ENCODE measurements at places on chromosomes 5 and 9.

DNA sequence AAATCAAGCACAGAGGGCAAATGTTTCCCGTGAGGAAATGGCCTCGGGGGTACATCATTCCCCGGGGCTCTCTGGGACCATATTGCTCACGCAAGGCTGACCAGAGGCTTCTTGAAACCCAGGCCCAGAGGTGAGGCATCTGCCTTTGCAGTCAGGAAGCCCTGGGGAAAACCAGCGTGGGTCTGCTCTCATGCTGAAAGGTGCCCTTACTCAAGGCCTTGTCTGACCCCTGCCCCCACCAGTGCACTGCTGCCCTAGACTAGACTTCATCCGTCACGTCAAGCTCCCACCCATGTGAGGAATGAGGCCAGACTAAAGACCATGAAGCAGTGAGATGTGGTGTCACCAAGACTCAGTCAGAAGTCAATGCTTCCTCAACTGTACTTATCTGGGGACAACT, 66.1 kb downstream of the PAX5 start:
- no peak for DNase-seq

GRCh38 chr9:134986957-134987356, 69.2 kb upstream of the FCN1 start:
- DNase-seq, result no peak

DNA sequence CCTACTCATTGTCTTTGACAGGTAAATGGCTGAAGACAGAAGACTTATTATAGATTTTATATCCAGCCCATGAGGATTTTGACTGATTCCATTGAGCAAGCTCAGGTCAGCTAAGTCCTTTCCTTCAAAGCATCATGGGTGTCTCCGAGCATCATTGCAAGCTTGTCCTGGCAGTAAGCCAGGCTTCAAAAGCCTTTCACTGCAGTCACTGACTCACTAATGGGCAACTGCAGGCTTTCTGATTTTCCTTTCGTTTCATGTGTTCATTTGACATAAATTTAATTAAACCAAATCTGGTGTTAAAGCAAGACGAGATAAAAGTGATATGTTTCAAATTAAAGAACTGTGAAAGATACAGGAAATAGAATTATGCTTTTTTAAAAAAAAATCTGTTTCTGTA, 426.2 kb downstream of the ANXA1 start:
- no peak for DNase-seq

- DNase-seq, result no peak
Measured at GRCh38 chr5:156197042-156197635, 129.8 kb upstream of the SGCD start.

- DNase-seq, result no peak
Measured at GRCh38 chr5:11780641-11781345, 123.5 kb downstream of the CTNND2 start.

DNA sequence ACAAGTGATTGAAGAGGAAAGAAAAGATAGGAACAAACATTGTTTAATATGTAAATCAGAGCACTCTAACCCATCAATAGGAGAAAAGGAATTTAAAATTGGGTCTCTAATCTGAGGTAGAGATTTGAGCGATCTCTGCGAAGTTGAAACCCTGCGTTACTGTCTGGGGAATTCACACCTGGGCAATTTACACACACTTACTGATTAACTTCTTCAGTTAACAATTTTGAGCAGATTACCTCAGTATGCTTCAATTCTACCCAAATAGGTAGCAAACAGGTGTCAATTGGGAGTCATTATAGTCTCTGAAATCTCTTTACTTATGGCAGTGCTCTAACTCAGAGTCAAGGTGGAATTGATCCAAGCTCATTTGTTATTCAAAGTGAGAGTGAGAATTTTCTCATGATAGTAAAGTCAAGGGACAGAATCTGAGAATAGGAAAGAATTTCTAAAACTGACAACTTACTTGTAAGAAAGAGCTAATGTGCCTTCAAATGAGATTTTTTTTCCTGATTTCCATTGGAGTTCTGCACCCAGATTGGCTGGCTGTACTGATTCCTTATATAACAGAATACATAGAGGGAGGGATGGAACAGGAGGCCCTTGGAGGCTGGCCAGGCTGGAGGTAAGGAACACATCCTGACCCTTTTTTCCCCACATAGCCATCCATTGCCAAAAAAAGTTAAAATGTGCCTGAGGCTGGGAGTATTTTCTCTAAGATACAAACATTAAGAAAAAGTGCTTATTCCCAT, 27.1 kb upstream of the IFNA14 start:
- DNase-seq, result no peak

- DNase-seq, result no peak
Measured at GRCh38 chr9:89807682-89808075, 202.9 kb downstream of the GADD45G start.

DNA sequence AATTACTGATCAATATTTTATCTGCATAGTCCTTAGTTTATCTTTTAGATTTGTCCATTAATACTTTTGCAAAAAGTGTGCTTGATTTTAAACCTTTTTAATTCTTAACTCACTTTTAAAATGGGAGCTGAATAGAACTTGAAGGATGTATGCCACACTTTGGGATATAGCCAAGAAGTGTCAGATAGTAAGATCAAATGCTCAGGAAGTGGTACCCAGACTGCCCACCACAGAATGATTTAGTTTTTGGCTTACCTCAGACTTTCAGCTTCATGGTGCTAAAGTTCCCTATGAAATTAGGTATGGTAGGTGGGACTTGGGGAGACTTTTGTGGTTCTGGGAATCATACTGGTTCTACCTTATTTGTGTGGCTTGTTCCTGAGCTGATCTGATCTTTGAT, 14.7 kb downstream of the FOCAD start:
- no peak for DNase-seq

GRCh38 chr5:122310889-122311288, 1.1 kb upstream of the SNCAIP start:
- no peak for DNase-seq

DNA sequence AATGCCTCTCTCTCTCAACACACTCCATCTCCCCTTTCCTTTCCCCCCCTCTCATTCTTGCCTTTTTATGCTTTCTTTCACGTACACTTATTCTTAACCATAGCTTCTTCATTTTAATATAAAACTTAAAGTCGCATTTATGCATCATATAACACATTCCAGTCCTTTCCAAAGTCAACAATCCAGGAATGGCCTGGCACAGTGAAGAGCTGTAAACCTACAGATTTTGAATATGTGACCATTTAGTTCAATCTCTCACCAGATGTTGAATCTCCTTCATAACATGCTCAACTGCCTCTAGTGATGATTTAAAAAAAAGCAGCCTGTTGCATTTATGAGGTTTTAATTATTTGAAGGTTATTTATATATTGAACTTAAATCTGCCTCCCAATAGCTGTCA, 186.2 kb upstream of the GRAMD2B start:
- no peak for DNase-seq

DNA sequence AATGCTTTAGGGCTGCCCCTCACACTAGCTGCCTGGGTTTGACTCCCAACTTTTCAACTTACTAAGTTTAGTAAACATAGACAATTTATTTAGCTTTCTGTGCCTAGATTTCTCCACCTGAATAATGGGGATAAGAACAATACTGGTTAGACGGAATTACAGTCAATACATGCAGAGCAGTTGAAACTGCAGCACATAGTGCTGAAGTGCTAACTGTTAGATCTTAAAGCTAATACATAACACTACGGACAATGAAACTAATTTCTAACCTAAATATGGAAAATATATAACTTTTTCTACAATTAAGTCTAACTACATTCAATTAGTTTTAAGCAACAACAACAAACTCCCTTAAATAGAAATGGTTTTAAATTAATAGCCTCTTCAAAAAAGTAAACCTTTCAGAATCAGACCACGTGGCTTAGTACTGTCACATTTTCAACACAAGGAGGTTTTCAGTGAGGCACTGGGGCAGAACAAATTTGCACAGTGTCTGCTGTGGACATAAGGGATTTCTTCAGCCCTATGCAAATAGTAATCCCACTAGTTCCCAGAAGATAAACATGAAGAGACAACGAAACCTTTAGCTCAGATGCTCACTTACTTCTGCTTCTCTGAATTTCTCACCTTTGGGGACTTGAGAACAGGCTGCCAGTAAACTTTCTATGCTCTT, 293.4 kb downstream of the EDIL3 start:
- no peak for DNase-seq

DNA sequence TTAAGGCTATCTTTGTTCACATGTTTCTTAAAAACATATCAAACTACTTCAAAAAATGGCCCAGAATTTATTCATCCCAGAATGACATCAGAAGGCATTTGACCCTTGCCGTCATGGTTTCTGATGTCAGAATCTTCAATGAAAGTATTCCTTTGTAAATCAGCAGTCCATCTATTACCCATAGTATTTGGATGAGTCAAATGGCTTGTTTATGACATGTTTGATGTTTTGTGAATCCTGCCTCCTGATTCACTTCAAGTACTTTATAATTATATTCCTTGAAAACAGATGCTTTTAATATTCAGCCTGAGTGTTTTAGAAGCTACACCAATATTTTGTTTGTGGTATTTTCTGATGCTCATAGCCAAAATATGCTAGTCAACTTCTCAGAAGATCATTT, 200.8 kb upstream of the MEF2C start:
- no peak for DNase-seq

DNA sequence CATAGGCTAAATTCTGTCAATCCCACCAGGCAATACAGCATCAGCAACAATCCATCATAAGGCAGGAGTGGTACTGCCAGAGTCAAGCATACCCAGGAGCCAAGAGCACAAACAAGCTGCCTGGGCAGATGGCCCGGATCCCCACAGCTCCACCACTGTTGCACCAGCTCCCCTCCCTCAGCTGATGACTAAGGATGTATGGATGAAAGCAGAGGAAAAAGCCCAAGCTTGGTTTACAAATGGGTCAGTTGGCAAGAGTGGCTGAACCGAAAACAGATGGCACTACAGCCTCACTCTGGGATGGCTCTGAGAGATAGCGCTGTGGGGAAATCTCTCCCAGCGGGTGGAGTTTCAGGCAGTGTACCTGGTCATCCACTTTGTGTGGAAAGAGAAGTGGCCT, 29.4 kb downstream of the DROSHA start:
- no peak for DNase-seq

Data from CD4-positive, alpha-beta T cell treated with Interleukin-4 for 4 hours (primary cell).